ENCODE measurements at places on chromosomes 4 and X. TPM values are rescaled to one million over a fixed set of nuclear protein-coding genes. Genes with fewer than 3 reads are reported as not detected.

SORBS2 gene
- total RNA-seq, result not detected

SLC16A2 gene
- 1.5 TPM for total RNA-seq

LEF1 gene
- 93.4 TPM for total RNA-seq

SERTM2 gene
- not detected for total RNA-seq

GEMIN8 gene
- 13.0 TPM for total RNA-seq

FAM241A gene
- 3.8 TPM for total RNA-seq

PCDH11X gene
- total RNA-seq, result not detected

RHOXF1 gene
- 0.37 TPM for total RNA-seq

NPY5R gene
- not detected for total RNA-seq

CLDN34 gene
- not detected for total RNA-seq

MAGIX gene
- 1.5 TPM for total RNA-seq

CYTL1 gene
- total RNA-seq, result not detected

HMGN5 gene
- total RNA-seq, result 1.2 TPM

MCUB gene
- 62.4 TPM for total RNA-seq

IL13RA1 gene
- total RNA-seq, result 1.2 TPM

PCYT1B gene
- 0.19 TPM for total RNA-seq

HSD17B10 gene
- total RNA-seq, result 52.3 TPM

RHOXF2B gene
- not detected for total RNA-seq

RXFP1 gene
- not detected for total RNA-seq

MAMLD1 gene
- total RNA-seq, result 1.9 TPM

ZCCHC18 gene
- 1.6 TPM for total RNA-seq

Measured in activated T-helper 17 cell treated with anti-CD3 and anti-CD28 coated beads, Interleukin-2, amount 50 U/mL, for 72 hours (primary cell).